H4 (cell line): ENCODE measurements at places on chromosomes 5 and 9.

GRCh38 chr5:169067751-169068173 lies 233.2 kb downstream of the SLIT3 start:
- DNase-seq: no peak

- DNase-seq: peak; percentile 5
Observed at GRCh38 chr5:161167016-161167767, 315.2 kb upstream of the ATP10B start.

DNA sequence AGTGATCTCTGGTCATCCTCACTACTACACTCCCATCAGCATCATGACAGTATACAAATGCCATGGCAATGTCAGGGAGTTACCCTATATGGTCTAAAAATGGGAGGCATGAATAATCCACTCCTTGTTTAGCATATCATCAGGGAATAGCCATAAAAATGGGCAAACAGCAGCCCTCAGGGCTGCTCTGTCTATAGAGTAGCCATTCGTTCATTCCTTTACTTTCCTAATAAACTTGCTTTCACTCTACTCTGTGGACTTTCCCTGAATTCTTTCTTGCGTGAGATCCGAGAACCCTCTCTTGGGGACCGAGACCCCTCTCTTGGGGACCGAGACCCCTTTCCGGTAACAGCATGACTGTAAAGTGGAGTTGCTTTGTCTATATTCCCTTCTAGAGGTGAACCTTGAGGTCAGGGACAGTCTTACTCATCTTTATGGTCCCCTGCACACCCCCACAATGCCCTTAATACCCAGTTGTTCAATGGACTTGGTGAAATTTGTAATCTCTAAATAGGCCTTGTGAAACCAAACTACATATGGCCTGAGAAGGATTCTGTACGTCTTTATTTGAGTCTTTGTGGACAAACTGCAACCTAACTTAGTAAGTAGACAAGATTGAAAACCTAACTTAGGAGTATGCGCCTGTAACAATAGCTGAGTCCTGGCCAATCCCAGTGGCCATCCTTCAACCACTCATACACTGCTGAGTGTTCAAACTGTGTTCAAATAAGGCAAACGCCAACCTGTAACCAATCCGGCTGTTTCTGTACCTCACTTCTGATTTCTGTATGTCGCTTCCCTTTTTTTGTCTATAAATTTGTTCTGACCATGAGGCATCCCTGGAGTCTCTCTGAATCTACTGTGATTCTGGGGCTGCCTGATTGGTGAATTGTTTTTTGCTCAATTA lies 32.3 kb upstream of the UBTD2 start:
- no peak for DNase-seq

GRCh38 chr5:159936686-159937329 lies 20.5 kb downstream of the ADRA1B start:
- no peak for DNase-seq

GRCh38 chr9:125295657-125296056 lies 34.0 kb downstream of the GAPVD1 start:
- DNase-seq: no peak

GRCh38 chr5:67205981-67206380 lies 9.4 kb upstream of the CD180 start:
- DNase-seq: no peak

DNA sequence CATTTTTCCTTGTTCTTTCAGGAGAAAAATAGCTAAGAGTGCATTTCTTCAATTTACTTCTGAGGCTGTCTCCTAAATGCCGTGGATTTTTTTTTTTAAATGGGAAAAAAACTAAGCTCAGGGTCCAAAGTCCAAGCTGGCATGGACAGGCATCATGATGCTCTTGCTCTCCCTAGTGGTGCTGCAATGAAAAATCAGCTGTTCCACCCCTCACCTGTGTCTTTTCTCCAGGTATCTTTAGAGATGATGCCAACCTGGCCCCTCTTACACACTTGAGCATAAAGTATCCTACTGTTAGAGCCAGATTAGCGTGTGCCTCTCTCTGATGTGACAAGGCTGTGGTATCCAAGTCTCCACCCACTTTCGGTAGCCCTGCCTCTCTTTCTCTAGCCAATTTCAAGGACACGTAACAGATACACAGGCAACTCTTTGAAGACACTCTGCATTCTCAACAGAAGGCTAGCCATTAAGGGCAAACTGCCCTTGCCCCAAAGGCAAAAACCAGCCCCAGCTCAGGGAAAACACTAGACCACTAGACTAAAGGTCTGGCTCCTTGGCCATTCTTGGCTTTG lies 208.8 kb downstream of the SAXO1 start:
- peak; percentile 35 for DNase-seq

- DNase-seq: no peak
Observed at GRCh38 chr5:36438765-36439561, 137.3 kb upstream of the RANBP3L start.

DNA sequence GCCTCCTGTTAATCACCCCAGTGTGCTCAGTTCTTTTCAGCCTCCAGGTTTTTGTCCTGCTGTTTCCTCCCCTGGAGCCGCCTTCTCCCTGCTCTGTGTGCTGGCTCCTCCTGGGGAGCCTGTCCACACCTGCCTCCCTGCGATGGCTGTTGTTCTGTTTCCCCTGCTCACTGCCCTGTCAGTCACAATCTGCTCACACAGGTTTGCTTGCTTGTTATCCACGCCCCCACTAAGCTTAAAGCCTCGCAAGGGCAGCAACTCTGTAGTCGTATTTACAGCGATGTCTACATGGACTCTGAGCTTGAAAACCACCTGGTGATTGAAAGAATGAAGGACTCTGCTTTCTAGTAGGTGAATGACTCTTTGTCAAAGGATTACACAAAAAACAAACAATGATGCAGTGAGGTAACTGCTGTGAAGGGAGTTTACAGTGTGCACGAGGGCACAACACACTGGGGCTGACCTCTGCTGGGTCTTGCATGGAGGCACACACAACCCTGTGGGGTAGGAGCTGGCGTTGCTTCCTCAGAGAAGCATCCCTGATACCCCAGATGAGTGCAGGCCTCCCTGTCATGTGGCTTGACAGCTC lies 39.6 kb upstream of the TEX48 start:
- DNase-seq: no peak

GRCh38 chr5:38339446-38339845 lies 81.1 kb downstream of the EGFLAM start:
- DNase-seq: no peak

DNA sequence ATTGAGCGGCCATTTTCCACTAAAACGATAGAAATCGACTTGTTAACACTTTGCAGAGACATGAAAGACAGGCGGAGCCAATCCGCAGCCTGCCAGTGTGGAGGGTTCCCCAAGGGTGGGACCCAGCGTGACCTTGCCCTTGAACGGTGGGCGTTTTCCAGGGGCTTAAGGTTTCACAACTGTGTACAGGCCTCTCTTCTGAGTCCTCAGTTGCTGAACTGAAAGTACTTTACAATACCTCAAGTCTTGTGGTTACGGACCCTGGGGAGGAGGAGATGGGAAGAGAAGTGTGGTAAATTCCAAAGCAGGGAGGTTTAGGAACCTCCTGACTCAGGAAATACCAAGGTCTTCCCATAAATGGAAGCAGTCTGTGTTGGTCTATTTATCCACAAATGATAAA lies 68.2 kb upstream of the CKMT2 start:
- DNase-seq: no peak

GRCh38 chr5:177399997-177400868 lies at the start of gene PFN3:
Gene PFN3, minus strand, starts transcription at chr5:177400661. Its CDS starts 85 bp downstream, at chr5:177400576.
- no peak for DNase-seq

DNA sequence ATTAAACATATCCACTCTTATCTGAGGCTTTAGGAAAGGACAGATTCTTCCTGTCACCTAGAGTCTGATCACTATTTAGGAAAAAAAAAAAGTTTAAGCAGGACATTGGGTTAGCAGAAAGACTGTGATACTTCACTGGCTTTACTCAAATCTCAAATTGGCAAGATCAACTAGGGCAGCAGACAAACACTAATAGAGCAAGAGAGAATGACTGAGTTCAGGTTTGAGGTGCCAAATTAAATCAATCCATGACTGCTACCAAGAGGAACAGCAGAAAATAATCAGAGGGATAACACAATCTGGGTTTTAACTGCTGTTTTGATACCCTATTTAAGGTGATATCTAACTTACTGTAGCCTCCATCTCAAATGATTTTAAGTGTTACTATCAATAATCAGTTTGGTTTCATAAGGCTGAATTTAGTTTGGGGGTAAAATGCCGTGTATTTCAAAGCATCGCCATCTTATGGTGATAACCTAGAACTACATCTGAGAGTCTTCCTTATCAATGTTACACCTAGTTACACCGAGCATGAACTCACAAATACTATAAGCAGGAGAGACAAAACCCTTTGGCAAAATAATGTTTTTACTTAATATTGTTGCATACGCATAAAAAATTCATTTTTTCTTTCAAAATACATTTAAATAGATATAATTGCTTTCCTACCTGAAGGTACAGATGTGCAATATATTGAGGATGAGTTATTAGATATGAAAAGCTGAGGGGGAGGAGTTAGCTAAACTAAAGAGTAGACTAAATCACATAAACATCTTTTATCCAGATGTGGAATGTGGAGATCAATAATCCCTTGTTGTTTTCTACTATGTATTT lies 286.4 kb upstream of the CDH12 start:
- no peak for DNase-seq

- DNase-seq: no peak
Observed at GRCh38 chr5:91329283-91329682, 53.8 kb downstream of the ARRDC3 start.

- no peak for DNase-seq
Observed at GRCh38 chr9:121348221-121348620, 21.8 kb downstream of the STOM start.

DNA sequence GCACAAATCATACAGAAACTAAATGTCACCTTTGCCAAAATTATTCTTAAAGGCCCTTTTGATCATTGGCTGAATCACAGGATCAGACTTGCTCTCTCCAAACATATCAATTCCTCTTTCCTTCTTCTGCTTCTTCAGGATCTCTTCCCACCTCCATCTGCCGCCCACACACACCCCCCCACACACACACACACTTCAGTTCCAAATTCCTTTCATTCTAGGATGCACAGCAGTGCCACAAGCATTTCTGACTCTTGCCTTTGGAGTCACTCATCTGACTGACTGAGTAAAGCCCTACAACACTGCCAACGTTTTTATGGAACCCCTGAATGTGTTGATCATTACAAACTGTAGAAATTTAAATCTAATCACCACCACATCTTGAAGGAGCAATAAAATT lies 22.9 kb downstream of the DNAH5 start:
- DNase-seq: no peak

- DNase-seq: no peak
Observed at GRCh38 chr5:61949054-61949678, 356.8 kb upstream of the KIF2A start.
